ENCODE measurements at places on chromosomes 5 and 9.

- no peak for DNase-seq
Measured at GRCh38 chr5:32147959-32148358, 26.2 kb downstream of the GOLPH3 start.

GRCh38 chr5:115257981-115258380 lies 4.7 kb downstream of the PGGT1B start:
- no peak for DNase-seq

- DNase-seq, result no peak
Measured at GRCh38 chr5:133524666-133525065, 87.7 kb downstream of the FSTL4 start.

DNA sequence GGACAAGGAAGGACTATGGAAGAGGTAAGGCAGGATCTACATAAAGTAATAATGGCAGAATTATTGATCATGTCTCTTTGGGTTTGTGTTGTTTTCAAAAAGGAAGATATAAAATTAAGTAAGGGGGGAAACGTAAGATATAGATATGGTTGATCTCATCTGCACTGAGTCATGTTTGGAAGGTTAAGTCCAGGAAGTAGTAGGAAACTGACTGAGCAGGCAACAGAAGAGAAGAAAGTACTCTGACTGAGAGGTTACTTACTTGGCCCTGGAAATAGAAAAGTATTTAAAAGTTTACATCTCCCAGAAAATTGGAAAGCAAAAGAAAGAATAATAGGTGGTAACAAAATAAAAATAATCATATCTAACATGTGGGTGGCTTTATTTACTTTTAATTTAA lies 405.3 kb upstream of the RGMB start:
- DNase-seq, result no peak

- DNase-seq, result no peak
Measured at GRCh38 chr5:1304033-1304432, 9.2 kb upstream of the TERT start.

Measured in cortex of kidney (tissue), 1 donor.